ENCODE measurements at places on chromosomes 12 and 14.
A peak's percentile ranks its signal among the peaks of the same experiment; 100 is the strongest.

- no peak for DNase-seq
Measured at GRCh38 chr12:116484807-116485206, 74.4 kb upstream of the MAP1LC3B2 start.

GRCh38 chr12:104138797-104139152, 765 bp upstream of the NFYB start:
- no peak for DNase-seq

- no peak for DNase-seq
Measured at GRCh38 chr14:106210650-106211049, 684.3 kb downstream of the TMEM121 start.

DNA sequence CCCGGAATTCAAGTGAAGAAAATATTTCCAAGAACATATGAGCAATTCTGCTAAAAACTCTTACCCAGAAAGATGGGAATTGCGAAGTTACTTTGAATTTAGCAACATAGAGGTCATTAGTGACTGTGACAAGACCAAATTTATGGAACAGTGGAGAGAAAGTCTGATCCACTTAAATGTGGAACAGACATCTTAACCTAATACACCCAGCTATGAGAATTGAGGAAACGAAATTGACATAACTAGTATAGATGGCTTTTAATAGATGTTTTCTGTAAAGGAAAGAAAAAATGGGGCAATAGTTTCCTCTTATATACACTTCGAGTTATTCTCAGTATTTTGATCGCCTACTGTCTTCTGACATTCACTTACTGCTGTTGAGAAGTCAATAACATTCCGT, 4.6 kb downstream of the OVCH1 start:
- no peak for DNase-seq

GRCh38 chr14:55128386-55129085, 516 bp upstream of the LGALS3 start:
- no peak for DNase-seq

- DNase-seq: no peak
Measured at GRCh38 chr14:102317564-102318248, 1.8 kb upstream of the ZNF839 start.

DNA sequence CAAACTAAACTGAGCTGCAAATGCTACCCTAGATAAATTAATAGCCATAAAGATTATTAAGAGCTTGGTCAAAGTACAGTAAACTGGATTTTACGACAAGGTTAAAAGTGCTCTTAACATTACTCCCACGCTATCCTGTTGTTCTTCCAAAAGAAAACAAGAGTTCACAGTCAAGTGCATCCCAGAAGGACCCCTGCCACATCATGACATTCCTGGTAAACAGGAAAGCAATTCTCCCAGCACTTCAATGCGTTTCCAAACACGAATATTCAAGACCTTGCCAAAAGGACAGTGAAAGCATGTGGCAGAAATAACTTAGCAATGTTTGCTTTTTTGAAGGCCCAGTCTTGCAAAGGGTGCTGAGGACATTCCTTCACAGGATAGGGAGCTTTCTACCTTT, 11.2 kb downstream of the SPRING1 start:
- DNase-seq: no peak

- no peak for DNase-seq
Measured at GRCh38 chr14:63902375-63902976, 49.7 kb downstream of the SYNE2 start.

DNA sequence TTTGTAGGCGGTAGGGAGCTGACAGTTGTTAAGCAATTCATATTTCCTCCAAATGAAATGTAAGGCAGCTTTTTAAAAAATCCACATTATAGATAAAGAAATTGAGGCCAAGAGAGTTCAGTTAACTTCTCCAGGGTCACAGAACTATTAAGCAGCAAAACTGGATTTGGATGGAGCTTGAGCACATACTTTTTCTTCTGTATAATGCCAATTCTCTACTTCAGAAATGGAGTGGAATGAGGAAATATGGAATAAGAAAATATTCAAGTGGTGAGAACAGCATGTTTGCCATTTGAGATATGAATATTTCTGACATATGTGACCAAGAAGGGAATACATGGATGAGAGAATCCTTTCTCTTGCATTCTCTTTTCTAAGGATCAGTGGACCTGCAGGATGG, 233.1 kb downstream of the FOXG1 start:
- DNase-seq: no peak

- no peak for DNase-seq
Measured at GRCh38 chr12:123067654-123068053, 83.2 kb downstream of the PITPNM2 start.

DNA sequence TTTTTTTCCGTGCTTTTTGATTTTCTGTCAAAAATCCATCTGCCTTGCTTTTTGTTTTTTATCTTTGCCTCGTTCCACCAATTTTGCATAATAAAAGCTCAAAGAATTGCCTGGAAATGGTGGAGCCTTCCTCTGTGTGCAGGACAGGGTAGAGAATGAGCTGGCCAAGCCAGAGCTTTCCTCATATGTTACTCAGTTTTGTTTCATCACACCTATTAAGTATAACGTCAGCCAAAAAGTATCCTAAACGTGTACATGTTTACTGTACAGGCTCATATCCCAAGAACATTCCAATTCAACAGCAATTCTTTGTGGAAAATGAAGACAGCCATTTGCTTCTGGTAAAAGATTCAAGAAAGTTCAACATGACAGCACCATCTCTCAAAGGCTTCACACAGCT, 191.2 kb upstream of the LMNTD1 start:
- DNase-seq: no peak

DNA sequence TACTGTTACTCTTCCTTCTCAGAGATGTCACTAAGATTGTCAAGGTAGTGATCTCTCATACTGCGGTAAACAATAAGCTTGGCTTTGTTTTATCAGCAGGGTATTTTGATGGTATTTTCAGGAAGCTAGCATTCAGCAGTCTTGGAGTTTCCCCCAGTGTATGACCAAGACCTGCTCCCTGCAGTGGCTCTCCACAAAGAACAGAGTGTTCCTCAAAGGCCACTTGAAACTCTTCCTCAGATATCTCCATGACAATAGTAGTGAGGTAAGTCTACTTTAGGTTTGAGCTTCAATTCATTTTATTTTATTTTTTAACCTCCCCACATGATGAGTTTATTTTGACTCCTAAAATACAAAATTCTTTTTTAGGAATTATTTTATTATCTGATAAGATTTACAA, 74.0 kb upstream of the G2E3 start:
- DNase-seq: no peak

DNA sequence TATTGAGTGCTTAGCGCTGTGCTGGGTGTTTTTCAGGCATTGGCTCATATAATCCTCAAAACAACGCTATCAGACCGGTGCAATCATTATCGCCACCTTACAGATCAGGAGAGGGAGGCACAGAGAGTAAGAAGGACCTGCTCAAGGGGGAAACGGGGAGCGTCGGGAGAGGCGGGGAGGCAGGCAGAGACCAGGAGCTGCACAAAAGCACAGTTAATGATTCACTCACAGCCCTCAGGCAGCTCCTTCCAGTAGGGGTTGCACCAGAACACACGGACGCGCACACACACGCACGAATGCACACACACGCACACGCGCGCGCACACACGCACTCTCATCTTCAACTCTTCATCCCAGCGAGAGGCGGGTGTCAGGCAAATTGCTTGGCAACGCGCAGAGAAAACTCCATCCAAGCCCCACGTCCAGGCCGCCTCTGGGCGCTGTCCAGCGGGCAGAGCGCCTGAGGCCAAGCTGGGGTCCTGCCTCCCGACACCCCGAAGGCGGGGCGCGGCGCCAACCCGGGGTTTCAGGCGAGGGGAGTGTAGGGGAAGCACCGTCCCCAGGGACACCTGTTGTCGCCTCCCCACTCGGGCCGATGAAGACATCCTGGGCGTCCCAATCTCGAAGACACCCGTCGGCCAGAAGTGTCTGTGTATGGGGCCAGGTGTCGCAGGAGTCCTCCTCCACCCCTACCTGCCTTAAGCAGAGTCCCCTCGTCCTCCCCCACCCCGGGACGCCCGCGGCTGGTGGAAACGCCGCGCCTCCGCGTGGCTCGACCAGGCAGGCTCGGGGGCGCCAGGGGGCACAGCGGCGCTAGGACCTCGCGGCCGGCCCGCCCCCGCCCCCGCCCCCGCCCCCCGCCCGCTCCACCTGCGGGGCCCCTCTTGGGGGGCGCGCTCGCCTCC, 35.5 kb upstream of the STON2 start:
- no peak for DNase-seq

DNA sequence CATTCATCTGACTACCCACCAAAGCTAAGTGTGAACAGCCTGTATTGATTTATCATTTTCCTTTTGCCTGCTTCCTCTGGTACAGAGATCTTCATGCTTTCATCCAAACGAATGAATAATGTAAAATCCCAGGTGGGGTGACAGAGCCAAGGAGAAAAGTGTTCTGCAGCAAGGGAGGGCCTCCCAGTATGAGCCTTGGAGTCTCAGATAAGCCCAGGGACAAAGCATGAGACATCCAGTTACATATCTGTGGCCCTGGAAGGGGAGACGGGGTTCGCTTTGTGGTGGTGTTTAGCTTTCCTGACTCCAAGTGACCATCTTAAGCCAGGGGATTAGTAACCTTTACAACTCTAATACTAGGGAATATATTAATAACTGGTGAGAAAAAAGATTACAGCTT, 177.1 kb downstream of the ETV6 start:
- no peak for DNase-seq

DNA sequence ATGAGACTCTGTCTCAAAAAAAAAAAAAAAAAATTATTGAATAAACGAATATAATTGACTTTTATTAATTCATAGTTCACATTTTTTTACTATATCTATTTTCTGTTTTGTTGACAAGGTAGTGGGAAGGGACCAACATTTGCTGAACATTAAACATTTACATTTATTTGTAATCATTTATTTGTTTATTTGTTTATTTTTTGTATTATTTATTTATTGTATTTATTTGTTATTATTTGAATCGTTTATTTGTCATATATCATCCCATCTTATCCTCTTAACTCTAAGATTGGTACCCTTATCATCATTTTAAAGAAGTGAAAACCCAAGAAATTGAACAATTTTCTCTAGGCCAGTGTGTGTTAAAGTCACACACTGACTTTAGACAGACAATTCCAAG, 101.5 kb downstream of the SYT1 start:
- DNase-seq: no peak

DNA sequence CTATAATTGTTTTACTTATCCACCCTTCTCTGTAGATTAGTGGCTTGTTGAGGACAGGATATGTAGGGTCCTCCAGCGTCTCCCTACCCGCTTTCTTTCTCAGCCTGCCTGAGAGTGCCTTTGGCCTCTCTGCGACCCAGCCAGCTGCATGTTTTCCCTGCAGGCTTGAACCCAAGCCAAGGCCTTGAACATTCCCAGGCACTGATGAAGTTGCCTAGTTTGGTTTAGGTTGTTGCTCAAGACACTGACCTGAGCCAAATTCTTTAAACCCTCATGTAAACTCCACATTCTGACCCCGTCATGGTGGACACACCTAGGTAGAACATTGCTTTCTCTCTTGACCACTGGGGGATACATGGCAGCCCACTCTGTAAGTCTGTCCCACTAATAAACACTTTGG, 33.4 kb upstream of the TXNRD1 start:
- no peak for DNase-seq

- no peak for DNase-seq
Measured at GRCh38 chr14:70981000-70981952, 74.0 kb downstream of the PCNX1 start.

DNA sequence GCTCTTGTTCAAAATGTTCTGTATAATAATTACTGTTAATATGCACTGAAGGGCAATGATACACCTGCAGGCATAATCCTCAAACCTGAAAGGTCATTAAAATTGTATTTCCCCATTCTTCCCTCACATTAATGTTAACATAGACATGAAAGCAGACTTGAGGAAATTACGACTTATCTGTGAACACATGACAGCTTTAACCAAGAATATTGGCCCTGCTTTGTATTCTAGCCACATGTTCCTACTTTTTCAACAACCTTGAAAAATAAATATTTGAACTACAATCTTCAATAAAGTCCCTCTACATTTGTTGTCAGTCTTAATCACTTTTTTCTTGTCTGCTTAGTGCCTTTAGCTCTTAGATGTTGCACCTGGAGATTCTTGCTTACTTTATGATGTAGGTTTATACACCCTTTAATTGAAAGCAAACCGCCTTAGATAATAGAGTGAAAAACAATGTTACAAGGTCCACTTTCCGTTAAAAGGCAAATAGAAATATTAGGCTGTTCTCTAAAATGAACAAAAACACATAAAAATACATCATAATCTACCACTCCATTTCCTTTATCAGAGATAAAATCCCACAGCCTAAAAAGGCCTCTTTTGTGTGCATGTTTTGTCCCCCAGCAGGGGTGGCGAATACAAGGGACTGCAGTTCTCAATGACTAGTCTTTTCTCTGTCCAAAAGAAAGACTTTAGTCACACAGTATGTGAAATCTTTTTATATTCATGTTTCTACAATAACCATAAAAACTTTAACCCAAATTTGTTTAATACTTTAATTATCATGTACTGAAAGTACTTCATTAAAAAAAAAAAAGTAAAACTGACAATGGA, 55.9 kb downstream of the ZFC3H1 start:
- no peak for DNase-seq

GRCh38 chr12:3148366-3149000, 71.3 kb downstream of the TSPAN9 start:
- DNase-seq: no peak

GRCh38 chr12:120231316-120232011, 30.6 kb upstream of the RPLP0 start:
- DNase-seq: peak; percentile 39

- no peak for DNase-seq
Measured at GRCh38 chr14:33406766-33407165, 468.1 kb downstream of the NPAS3 start.

- DNase-seq: no peak
Measured at GRCh38 chr14:93116676-93117200, 1.0 kb upstream of the ITPK1 start.

DNA sequence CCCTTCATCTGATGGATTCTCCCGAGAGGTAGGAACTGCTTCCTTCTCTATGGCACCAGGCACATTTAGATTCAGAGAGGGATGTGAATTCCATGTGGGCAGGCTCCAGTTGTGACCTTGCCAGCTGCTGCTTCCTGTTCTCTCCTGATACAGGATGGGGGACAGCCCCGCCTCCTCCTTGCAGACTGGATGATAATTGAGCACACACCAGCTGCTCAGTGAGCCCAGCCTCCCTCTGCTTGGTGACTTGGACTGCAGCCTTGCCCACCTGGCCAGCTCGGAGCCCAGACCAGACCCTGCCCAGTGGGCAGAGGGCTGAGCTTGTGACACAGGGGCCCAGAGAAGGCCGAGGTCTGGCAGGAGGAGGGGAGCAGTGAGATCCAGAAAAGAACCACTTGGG, 90.2 kb downstream of the CALM1 start:
- DNase-seq: no peak

GRCh38 chr12:108282676-108283075, 56.4 kb downstream of the CMKLR1 start:
- DNase-seq: no peak

GRCh38 chr12:63668028-63668799, at the start of gene DPY19L2:
TSS of gene DPY19L2 (minus strand) at chr12:63668493. CDS start at chr12:63668393, 100 bp downstream.
- DNase-seq: no peak

GRCh38 chr12:54486173-54486867, 11.2 kb upstream of the NCKAP1L start:
- no peak for DNase-seq

Measured in activated CD8-positive, alpha-beta memory T cell treated with anti-CD3 and anti-CD28 coated beads for 1 hour (primary cell).